ENCODE measurements at places on chromosomes 3 and 15.

GRCh38 chr3:167714871-167715270 lies 19.8 kb downstream of the PDCD10 start:
- no peaks in the 10 kb centered on the region for H3K27me3 ChIP-seq
- peaks cover 39% of the 10 kb centered on the region for H3K36me3 ChIP-seq
- no peak for DNase-seq
- no peak overlapping the region for H3K4me3 ChIP-seq

DNA sequence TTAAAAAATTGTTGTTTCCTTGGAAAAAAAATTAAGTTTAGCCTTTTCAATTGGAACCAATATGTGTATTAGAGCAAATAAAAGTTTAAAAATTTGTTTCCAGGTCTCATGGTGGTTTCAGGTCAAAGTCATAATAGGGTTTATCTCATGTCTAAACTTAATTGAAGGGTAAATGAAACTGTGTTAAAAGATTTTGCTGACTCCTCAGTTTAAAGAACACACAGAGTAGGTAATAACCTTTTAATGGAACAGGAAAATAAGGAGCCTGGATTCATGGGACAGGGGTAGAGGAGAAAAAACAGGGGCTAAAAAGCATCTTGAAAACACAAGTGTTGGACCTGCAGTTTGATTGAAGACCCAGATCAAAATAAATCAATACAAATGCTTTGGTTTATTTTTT lies 190.6 kb downstream of the MFSD1 start:
- no peak for DNase-seq
- H3K36me3 ChIP-seq: no peaks in the 10 kb centered on the region
- no peak overlapping the region for H3K4me3 ChIP-seq
- peaks cover 3% of the 10 kb centered on the region for H3K4me1 ChIP-seq

GRCh38 chr15:71219645-71220044 lies 104.4 kb downstream of the THSD4 start:
- no peaks in the 10 kb centered on the region for H3K27me3 ChIP-seq
- DNase-seq: no peak
- H3K4me1 ChIP-seq: peaks cover 3% of the 10 kb centered on the region
- H3K36me3 ChIP-seq: no peaks in the 10 kb centered on the region

GRCh38 chr3:56051052-56051451 lies 417.2 kb downstream of the ERC2 start:
- no peak for DNase-seq
- H3K27me3 ChIP-seq: no peaks in the 10 kb centered on the region
- H3K4me1 ChIP-seq: peaks cover 22% of the 10 kb centered on the region
- H3K36me3 ChIP-seq: no peaks in the 10 kb centered on the region
- H3K4me3 ChIP-seq: no peak overlapping the region

DNA sequence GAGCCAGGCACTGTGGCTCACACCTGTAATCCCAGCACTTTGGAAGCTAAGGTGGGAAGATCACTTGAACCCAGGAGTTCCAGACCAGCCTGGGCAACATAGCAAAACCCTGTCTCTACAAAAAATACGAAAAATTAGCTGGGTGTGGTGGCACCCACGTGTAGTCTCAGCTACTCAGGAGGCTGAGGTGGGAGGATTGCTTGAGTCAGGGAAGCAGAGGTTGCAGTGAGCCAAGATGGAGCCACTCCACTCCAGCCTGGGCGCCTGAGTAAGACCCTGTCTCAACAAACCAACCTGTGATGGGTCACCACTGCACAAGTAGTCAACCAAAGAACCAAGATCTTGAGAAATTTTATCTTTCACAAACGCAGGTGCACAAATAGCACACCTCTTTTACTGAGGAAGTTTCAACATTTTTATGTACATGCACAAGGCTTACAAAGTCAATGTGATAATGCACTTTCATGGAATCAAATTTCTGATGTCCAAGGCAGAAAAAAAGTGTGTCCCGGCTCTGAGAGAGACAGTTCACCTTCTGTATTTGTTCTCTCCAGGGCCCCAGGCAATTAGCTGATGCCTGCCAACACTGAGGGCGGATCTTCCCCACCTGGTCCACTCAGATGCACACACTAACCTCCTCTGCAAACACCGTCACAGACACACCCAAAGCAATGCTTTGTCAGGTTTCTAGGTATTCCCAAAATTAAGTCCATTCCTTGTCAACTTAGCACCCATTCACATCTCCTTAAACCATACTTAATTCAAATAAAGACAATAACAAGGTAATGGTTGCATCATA lies 12.4 kb downstream of the ACAA1 start:
- H3K4me1 ChIP-seq: no peaks in the 10 kb centered on the region
- H3K27ac ChIP-seq: no peak overlapping the region
- no peak overlapping the region for H3K4me3 ChIP-seq
- DNase-seq: no peak
- H3K27me3 ChIP-seq: no peaks in the 10 kb centered on the region
- H3K36me3 ChIP-seq: peaks cover 29% of the 10 kb centered on the region

DNA sequence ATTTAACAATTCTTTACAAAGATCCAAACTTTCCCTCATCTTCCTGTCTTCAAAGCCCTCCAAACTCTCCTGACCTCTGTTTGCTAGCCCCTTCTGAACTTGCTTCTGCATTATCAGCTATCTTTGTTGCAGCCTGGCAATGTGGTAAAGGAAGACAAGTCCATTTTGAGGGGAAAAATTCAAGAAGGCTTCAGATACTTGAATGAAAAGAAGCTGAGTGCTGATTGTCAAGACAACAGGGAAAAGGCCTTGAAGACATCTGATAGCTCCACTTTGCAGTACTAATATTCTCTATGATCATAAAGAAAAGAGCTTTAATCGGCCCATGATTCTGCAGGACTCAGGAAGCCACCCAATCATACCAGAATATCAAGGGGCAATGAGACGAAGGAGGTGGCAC lies 91.8 kb downstream of the LMLN start:
- no peaks in the 10 kb centered on the region for H3K36me3 ChIP-seq
- DNase-seq: no peak
- no peaks in the 10 kb centered on the region for H3K27me3 ChIP-seq
- H3K4me3 ChIP-seq: no peak overlapping the region

- H3K4me3 ChIP-seq: no peak overlapping the region
- DNase-seq: no peak
- no peaks in the 10 kb centered on the region for H3K27me3 ChIP-seq
- H3K27ac ChIP-seq: no peak overlapping the region
These were observed 14.6 kb upstream of the SEC62 start for GRCh38 chr3:169952045-169952444.

- no peak overlapping the region for H3K27ac ChIP-seq
- no peaks in the 10 kb centered on the region for H3K27me3 ChIP-seq
- no peaks in the 10 kb centered on the region for H3K36me3 ChIP-seq
- no peak overlapping the region for H3K4me3 ChIP-seq
- no peak for DNase-seq
These were observed 68.0 kb downstream of the ATP2B2 start for GRCh38 chr3:10437272-10437994.

DNA sequence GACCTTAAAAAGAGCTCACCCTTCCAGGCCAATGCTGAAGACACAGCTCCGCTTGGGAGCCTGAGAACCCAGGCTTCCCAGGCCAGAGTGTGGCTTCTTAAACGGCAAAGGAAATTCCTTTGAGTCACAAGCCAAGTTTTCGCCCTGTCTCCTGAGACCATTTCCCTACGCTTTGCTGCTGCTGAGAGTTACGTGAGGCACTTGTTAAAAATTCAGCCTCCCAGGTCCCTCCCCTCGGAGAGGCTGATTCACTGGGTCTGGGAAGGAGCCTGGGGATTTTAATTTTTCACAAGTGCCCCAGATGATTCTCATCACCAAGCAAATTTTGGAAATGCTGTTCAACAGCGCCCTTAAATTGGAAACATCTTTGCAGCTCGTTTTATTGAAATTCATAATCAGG lies 25.5 kb downstream of the RLBP1 start:
- H3K27me3 ChIP-seq: no peaks in the 10 kb centered on the region
- peaks cover 3% of the 10 kb centered on the region for H3K36me3 ChIP-seq
- peaks cover 8% of the 10 kb centered on the region for H3K4me1 ChIP-seq

GRCh38 chr3:111668326-111668725 lies 73.2 kb upstream of the ZBED2 start:
- H3K27me3 ChIP-seq: peaks cover 2% of the 10 kb centered on the region
- H3K4me1 ChIP-seq: no peaks in the 10 kb centered on the region
- H3K27ac ChIP-seq: no peak overlapping the region
- H3K4me3 ChIP-seq: no peak overlapping the region
- DNase-seq: no peak

- no peak for DNase-seq
- no peaks in the 10 kb centered on the region for H3K4me1 ChIP-seq
- H3K27me3 ChIP-seq: no peaks in the 10 kb centered on the region
- H3K4me3 ChIP-seq: no peak overlapping the region
These were observed 7.7 kb upstream of the IRAK2 start for GRCh38 chr3:10157031-10157430.

- H3K27me3 ChIP-seq: peaks cover 6% of the 10 kb centered on the region
- peak within 1 kb of the TSS; percentile 61 for H3K27ac ChIP-seq
- no peaks in the 10 kb centered on the region for H3K36me3 ChIP-seq
These were observed at the start of gene TWF2 for GRCh38 chr3:52238761-52239701. Gene TWF2, minus strand, starts transcription at chr3:52239158. Its CDS starts 142 bp downstream, at chr3:52239016.

- no peaks in the 10 kb centered on the region for H3K27me3 ChIP-seq
- H3K4me3 ChIP-seq: no peak overlapping the region
- DNase-seq: no peak
- H3K36me3 ChIP-seq: peaks cover 15% of the 10 kb centered on the region
These were observed 65.9 kb downstream of the BTD start for GRCh38 chr3:15667484-15667883.

DNA sequence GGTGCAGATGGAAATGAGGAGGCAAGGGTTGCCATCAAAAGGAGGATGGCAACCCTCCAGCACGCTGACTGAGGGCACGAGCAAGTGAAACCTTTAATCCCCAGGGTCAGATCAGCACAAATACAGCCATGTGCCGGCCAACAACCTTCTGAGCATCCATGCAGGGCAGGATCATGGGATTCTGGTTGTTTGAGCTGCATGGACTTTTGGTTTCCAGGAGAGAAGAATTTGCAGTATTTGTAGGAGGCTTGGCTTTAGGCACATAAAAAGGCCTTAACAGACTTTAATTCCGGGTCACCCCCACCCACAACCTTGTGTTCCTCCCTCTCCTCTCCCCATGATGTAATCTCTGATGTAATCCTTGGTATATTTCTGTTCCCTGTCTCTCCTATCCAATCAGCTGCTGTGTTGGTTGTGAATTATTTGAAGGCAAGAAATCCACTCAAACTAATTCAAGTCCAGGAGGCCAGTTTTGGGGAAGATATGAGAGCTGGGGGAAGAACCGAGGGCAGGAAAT lies 254.3 kb downstream of the SHQ1 start:
- DNase-seq: no peak
- no peaks in the 10 kb centered on the region for H3K27me3 ChIP-seq
- H3K4me3 ChIP-seq: no peak overlapping the region
- no peak overlapping the region for H3K27ac ChIP-seq

DNA sequence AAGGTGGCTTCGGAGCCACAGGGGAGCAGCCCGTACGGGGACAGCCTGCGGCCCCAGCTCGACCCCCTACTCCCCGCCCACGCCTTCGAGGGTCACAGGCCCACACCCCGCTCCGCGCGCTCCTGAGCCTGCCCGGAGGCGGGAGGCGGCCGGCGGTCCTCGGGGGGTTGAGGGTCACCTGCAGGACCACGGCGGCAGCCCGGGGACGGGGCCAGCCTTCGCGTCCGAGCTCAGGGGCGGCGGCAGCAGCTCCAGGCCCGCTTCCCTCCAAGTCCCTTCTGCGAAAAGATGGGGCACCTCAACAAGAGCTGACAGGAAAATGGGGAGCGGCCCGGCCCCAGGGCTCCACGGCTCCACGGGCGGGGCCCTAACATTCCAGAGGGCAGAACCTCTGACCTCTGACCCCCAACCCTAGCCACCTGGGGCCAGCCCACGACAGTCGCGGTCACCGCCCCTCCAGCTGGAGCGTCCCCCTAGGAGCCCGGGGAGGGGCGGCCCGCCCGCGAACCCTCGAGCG lies 428 bp downstream of the LYSMD4 start:
- H3K36me3 ChIP-seq: peaks cover 6% of the 10 kb centered on the region
- peak overlapping the region; percentile 70 for H3K4me3 ChIP-seq
- H3K27me3 ChIP-seq: no peaks in the 10 kb centered on the region

DNA sequence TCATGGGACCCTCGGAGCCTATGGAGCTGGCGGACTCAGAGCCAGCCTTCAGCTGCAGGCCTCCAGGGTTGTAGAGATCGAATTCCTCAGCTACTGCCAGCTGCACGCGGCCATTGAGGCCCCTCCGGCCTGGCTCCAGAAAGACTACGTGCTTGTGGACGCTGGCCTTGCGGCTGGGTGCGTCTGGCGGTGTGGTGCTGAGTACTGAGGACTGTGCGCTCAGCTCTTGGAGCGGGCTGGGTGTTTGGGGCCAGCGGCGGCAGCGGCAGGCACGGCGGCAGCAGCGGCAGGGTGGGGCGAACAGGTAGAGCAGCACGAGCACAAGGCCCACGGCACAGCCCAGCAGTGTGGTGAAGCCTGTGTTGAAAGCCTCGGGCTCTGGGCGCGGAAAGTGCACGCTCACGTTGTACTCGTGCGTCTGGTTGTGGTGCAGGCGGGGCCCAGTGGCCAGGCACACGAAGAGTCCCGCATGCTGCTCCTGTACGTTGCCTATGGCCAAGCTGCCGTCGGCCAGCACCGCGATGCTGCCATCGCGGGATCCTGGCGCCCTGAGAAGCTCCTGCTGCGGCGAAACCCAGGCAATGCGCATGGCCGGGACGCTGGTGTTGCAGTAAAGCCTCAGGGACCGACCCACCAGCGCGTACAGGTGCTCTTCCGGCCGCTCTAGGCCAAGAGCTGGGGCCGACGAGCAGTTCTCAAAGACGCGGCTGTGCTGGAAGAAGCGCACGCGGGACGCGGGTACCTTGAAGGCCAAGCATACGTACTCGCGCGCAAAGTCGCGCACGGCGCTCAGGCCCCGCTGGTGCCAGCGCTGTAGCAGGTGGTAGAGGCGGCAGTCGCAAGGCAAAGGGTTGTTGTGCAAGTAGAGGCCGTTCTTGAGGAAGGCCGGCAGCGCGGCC lies 1.3 kb downstream of the AMIGO3 start:
- DNase-seq: no peak
- peaks cover 11% of the 10 kb centered on the region for H3K4me1 ChIP-seq
- peak overlapping the region; percentile 62 for H3K4me3 ChIP-seq
- H3K36me3 ChIP-seq: peaks cover 9% of the 10 kb centered on the region

GRCh38 chr3:13338996-13339395 lies 81.1 kb downstream of the NUP210 start:
- H3K4me3 ChIP-seq: no peak overlapping the region
- no peak overlapping the region for H3K27ac ChIP-seq
- H3K27me3 ChIP-seq: no peaks in the 10 kb centered on the region
- H3K4me1 ChIP-seq: no peaks in the 10 kb centered on the region

- DNase-seq: peak; percentile 33
- H3K4me3 ChIP-seq: no peak overlapping the region
- H3K36me3 ChIP-seq: no peaks in the 10 kb centered on the region
- H3K4me1 ChIP-seq: no peaks in the 10 kb centered on the region
- H3K27ac ChIP-seq: no peak overlapping the region
These were observed 126.7 kb downstream of the MYLK start for GRCh38 chr3:123757281-123757940.

DNA sequence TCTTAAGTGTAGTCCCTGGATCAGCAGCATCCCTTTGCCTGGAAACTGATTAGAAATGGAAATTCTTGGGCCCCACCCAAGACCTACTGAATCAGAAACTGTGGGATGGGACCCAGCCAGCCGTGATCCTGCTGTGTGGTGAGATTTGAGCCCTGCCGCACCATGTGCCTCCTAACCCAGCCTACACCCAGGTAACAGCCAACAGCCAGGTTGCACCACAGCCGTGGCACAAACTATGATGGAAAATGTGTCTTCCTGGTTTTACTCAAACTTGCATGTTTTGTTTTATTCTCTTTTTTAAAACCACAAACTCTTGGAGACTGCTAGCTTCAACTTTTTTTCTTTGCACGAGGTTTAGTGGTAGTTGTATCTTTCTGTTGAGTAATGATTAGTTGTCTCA lies 2.6 kb downstream of the LIMD1 start:
- peaks cover 14% of the 10 kb centered on the region for H3K4me1 ChIP-seq
- no peaks in the 10 kb centered on the region for H3K36me3 ChIP-seq
- H3K4me3 ChIP-seq: no peak overlapping the region
- no peaks in the 10 kb centered on the region for H3K27me3 ChIP-seq

Data from H1 (cell line).